ENCODE measurements at places on chromosomes 3 and 15.

- no peak for DNase-seq
These were observed 469.6 kb upstream of the PPP2R3A start for GRCh38 chr3:135495891-135496290.

GRCh38 chr15:46997501-46997900 is 719.8 kb upstream of the SEMA6D start:
- no peak for DNase-seq

DNA sequence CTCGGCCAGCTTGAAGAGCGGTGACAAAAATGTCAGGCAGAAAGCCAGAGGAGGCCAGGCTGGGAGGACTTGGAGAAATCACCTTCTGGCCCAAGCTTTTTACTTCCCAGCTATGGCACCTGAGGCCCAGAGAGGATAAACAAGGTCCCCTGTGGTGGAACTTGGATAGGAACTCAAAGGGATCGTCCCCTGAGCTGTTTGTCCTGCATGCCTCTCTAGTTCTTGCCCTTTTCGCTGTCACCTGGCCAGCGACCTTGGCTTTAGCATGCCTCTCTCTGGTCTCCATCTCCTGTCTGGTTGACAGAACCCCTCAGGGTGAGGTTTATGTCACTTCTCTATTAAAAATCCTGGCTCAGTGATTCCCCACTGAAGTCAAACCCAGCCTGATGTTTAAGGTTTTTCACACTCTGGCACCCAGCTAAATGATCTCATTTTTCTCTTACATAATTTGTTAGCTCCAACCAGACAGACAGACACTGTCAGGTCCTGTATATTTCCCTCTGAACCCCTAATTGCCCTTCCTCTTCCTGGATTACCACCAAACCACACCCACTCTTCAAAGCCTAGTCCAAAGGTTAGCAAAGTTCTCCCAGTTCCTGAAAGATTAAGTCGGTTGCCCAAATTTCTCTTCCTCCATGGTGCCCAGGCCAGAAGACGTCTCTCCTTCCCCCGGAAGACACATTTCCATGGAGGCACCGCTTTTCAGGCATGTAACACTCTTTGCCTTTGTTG is 169.1 kb downstream of the FAM43A start:
- no peak for DNase-seq

DNA sequence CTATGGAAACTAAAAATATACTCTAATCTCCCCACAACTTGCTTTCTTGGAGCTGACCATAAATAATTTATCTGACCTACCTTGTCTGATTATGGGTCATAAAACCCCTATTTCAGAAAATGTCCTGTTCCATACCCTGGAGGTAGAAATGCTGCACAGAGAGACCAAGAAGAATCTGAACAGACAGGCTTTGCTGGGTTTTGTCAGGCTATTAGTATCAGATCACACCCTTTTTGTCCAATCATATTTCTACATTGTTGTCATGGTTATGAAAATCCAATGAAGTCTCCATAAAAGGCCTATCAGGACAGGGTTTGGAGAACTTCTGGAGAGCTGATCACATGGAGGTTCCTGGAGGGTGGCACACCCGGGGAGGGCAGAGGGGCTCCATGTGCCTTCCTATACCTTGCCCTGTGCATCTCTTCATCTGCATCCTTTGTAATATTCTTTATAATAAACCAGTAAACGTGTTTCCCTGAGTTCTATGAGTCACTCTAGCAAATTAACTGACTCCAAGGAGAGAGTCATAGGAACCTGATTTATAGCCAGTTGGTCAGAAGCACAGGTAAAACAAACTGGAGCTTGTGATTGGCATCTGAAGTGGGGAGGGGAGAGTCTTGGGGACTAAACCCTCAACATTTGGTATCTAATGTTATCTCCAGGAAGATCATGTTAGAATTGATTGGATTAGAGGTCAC is 58.1 kb downstream of the NGLY1 start:
- no peak for DNase-seq

DNA sequence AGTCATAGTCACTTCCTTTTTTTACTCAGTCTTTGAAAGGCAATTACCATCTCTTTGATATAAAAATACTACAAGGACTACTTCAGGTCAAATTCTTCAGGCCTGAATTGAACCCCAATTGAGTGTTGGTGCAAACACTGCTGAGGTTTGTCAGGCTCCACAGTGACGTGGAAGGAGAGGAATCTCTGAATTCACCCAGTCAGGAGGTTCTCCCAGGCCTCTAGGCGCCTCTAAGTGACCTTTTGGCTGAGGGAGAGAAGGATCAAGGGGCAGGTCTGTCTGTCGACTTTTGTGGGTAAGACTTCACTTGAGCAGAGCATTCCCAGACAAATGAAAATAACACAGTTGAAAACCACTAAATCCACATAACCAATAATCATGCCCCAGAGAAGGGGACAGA is 227.6 kb upstream of the CHRNA7 start:
- DNase-seq, result no peak

- DNase-seq, result no peak
These were observed 10.6 kb downstream of the RPS27L start for GRCh38 chr15:63146684-63147083.

GRCh38 chr15:99019558-99020540 is 12.3 kb upstream of the PGPEP1L start:
- DNase-seq, result no peak

GRCh38 chr15:35713733-35714132 is 167.8 kb upstream of the DPH6 start:
- DNase-seq, result no peak

- DNase-seq, result no peak
These were observed 21.2 kb upstream of the ATP10A start for GRCh38 chr15:25884370-25884769.

- no peak for DNase-seq
These were observed 230.7 kb upstream of the SATB1 start for GRCh38 chr3:18655827-18656226.

Measured in SK-N-MC (cell line).